ENCODE measurements at places on chromosomes 3 and 15. TPM values are rescaled to one million over a fixed set of nuclear protein-coding genes. Genes with fewer than 3 reads are reported as not detected.

DNA sequence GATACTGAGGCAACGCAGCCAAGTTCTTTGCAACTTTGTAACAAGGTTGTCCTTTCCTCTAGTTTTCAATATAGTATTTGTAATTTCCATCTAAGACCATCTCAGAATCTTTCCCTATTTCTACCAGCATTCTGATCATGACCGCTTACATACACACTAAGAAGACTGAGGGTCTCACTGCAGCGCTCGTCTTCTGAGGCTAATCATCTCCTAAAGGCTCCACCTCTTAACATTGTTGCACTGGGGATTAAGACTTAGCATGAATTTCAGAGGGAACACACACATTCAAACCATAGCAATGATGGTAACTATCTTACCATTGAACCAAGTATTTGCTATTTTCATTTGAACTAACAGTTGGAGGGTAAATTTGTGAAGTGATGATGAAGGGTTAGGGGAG is 463.3 kb upstream of the CCDC54 start:
- H3K36me3 ChIP-seq: no peaks in the 10 kb centered on the region
- no peak overlapping the region for H3K27ac ChIP-seq
- no peaks in the 10 kb centered on the region for H3K27me3 ChIP-seq
- H3K4me1 ChIP-seq: no peaks in the 10 kb centered on the region
- no peak overlapping the region for H3K4me3 ChIP-seq

GRCh38 chr3:192869131-192870031 is 48.3 kb downstream of the MB21D2 start:
- DNase-seq: no peak
- no peaks in the 10 kb centered on the region for H3K27me3 ChIP-seq
- no peak overlapping the region for H3K27ac ChIP-seq
- H3K4me1 ChIP-seq: no peaks in the 10 kb centered on the region
- no peak overlapping the region for H3K4me3 ChIP-seq

- no peak for DNase-seq
- H3K4me3 ChIP-seq: no peak overlapping the region
- H3K36me3 ChIP-seq: no peaks in the 10 kb centered on the region
- no peak overlapping the region for H3K27ac ChIP-seq
Measured at GRCh38 chr15:66821307-66821706, 119.3 kb downstream of the SMAD6 start.

DNA sequence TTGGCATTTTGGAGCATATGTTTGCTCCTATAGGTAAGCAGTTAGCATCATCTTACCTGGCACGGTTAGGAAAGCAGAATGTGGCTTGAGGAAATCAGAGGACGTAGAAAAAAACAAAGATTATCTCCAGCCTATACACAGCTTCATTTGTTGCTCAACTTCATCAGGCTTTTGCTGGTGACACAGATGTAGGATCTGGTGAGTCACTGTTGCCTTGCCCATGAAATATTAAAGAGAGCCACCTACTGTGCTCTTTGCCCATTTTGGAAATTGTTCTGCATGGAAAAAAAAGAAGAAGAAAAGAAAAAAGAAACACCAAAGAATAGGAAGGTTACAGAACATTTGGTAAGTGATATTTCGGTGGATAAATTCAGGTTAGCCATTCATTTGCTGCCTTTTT is 3.8 kb downstream of the IL1RAP start:
- peaks cover 14% of the 10 kb centered on the region for H3K4me1 ChIP-seq
- no peaks in the 10 kb centered on the region for H3K27me3 ChIP-seq
- H3K4me3 ChIP-seq: no peak overlapping the region
- DNase-seq: no peak
- no peak overlapping the region for H3K27ac ChIP-seq

Gene CPNE9
- total RNA-seq: 0.16 TPM

Gene SLC51B
- total RNA-seq: not detected

All from CD8-positive, alpha-beta memory T cell (primary cell).